Left kidney (tissue), 8 donors: ENCODE measurements at places on chromosomes 3 and 15. TPM values are rescaled to one million over a fixed set of nuclear protein-coding genes. Genes with fewer than 3 reads are reported as not detected.
A peak's percentile ranks its signal among the peaks of the same experiment; 100 is the strongest.

Gene PGBD4
- 2.6 TPM for polyA plus RNA-seq

Gene ARHGAP31
- polyA plus RNA-seq, result 12.4 TPM

Gene NPRL2
- 34.8 TPM for polyA plus RNA-seq

Gene U2SURP
- 201 TPM for polyA plus RNA-seq

Gene NOX5
- polyA plus RNA-seq, result 1.5 TPM

Gene GUCA1C
- polyA plus RNA-seq, result 0.52 TPM

Gene ENTPD3
- polyA plus RNA-seq, result 2.9 TPM

Gene CLDN11
- polyA plus RNA-seq, result 192 TPM

Gene SEC22A
- polyA plus RNA-seq, result 27.8 TPM

Gene CLSTN2
- polyA plus RNA-seq, result 2.0 TPM

DNA sequence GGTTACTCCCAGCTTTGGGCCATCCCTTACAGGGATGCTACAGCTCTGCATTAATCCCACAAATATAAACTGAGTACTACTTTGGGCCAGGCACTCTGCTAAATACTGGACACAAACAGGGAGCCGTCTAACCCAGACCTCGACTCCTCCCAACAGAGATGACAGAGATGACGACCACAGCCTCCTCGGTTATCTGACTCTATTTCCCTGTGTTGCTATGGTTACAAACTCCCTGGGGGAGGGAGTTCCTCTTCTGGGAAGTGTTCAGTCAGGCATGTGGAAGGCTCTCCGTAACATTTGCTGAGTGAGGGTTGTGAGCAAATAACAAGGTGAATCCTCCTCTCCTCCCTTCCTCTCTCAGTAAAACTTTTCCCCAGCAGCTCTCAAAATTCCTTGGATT, 6.7 kb upstream of the CMTM7 start:
- DNase-seq, result peak; percentile 85

DNA sequence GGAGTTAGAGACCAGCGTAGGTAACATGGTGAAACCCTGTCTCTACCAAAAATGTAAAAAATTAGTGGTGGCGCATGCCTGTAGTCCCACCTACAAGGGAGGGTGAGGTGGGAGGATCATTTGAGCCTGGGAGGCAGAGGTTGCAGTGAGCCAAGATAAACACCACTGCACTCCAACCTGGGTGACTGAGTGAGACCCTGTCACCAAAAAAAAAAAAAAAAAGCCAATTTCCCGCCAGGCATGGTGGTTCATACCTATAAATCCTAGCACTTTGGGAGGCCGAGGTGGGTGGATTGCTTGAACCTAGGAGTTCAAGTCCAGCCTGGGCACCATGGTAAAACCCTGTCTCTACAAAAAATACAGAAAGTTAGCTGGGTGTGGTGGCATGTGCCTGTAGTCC, 6.9 kb downstream of the CNOT10 start:
- DNase-seq, result no peak

GRCh38 chr3:48528754-48529153, 24.8 kb upstream of the SHISA5 start:
- no peak for DNase-seq

- no peak for DNase-seq
Observed at GRCh38 chr15:62972814-62973213, 69.7 kb upstream of the TPM1 start.

DNA sequence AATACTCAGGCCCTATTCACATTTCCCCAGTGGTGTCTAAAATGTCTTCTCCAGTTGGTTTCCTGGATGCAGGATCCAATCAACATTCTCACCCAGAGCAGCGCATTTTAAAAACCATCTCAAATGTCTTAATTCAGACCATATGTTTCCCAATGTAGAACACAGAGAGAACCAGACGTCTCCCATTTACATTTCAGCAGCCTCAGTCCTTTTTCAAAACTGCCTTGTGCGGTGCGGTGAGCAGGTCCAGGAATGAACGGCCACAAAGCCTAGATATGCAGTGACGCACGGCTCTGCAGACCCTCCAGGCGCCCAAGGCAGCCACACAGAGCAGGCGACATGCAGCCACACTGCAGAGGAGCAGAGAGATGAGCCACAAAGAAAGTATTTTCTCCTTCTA, 66.1 kb upstream of the MEX3B start:
- no peak for DNase-seq

DNA sequence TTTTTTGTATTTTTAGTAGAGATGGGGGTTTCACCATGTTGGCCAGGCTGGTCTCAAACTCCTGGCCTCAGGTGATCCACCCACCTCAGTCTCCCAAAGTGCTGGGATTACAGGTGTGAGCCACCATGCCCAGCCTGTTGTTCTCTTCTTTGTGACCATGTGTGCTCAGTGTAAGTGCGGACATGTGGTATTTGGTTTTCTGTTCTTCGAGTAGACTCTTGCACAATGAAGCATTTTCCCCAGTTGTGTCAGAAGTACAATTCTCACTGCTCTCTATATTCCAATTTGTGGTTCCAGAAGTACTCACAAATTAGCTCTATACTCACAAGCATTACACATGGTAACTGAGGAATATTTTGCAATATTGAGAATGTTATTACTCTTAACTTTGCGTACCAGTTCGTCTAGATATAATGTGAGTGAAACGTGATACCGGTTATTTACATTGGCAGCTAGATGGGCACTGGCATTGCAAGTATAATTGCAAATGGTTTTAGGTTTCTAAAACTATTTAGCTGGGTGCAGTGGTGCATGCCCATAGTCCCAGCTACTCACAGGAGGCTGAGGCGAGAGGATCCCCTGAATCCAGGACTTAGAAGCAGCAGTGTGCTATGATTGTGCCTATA, 34.2 kb upstream of the MTMR14 start:
- DNase-seq, result peak; percentile 3

GRCh38 chr15:28068930-28069329, 30.2 kb downstream of the OCA2 start:
- no peak for DNase-seq

DNA sequence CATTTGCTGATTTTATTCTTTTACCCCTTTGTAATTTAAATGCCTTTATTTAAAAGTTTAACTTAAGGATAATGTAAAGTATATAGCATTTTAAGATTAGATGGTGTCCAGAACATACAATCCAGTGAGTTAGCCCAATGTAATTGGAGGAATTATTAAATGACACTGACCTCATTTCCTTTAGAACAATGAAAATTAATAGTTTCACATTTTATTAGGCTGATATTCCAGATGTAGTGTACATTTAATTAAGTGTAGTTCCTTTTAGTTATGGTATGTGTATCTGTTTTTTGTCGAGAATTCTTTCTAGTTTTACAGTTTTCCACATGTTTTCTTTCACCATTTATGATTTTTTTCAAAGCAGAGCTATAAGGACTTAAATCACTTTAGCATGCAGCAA, 75.8 kb downstream of the RSRC1 start:
- peak; percentile 5 for DNase-seq

- DNase-seq, result no peak
Observed at GRCh38 chr3:30248423-30248822, 358.0 kb upstream of the TGFBR2 start.

GRCh38 chr15:35784745-35785144, 238.8 kb upstream of the DPH6 start:
- no peak for DNase-seq

DNA sequence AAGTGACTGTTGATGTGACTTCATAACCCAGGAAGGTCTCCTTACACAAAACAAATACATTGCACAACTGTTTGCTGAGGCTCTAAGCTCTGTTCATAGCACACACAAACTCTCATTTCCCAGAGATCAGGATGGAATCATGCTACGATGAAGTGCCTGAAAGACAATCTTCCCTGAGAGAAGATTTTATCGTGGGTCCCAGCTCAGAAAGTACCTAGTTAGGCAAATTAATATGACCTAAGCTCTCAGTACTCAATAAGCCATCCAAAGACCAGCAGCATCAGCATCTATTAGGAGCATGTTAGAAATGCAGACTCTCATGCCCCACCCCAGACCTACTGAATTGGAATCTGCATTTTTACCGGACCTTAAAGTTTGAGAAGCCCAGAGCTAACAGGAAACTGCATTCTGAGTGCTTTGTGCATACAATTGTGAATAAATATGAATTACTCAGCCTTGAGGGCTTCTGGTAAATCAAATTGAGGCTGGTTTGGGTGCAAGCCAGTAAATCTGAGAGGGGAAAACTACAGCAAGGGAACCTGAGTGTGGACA, 161.5 kb upstream of the C2CD4B start:
- no peak for DNase-seq

GRCh38 chr3:119145500-119146167, at the start of gene TEX55:
TEX55 (plus strand) TSS chr3:119146165; CDS start chr3:119146190, 25 bp downstream.
- DNase-seq, result peak; percentile 34

DNA sequence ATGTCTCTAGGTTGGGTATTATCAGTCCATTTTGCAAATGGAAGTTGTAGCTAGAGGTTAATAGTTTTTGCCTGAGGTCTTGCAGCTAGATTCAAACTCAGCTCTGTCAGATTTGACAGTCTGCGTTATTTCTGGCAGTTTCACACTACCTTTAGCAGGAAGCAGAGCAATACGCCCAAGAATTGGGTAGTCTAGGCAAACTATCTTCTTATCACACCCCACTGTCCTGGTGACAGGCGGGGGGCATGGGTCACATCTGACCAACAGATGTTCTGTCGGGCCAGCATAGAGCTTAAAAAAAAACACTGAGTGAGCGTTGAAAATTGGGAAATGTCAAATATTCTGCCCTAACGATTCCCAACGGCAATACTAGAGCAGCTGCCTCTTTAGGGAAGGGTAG, 5.7 kb downstream of the GPR160 start:
- no peak for DNase-seq

DNA sequence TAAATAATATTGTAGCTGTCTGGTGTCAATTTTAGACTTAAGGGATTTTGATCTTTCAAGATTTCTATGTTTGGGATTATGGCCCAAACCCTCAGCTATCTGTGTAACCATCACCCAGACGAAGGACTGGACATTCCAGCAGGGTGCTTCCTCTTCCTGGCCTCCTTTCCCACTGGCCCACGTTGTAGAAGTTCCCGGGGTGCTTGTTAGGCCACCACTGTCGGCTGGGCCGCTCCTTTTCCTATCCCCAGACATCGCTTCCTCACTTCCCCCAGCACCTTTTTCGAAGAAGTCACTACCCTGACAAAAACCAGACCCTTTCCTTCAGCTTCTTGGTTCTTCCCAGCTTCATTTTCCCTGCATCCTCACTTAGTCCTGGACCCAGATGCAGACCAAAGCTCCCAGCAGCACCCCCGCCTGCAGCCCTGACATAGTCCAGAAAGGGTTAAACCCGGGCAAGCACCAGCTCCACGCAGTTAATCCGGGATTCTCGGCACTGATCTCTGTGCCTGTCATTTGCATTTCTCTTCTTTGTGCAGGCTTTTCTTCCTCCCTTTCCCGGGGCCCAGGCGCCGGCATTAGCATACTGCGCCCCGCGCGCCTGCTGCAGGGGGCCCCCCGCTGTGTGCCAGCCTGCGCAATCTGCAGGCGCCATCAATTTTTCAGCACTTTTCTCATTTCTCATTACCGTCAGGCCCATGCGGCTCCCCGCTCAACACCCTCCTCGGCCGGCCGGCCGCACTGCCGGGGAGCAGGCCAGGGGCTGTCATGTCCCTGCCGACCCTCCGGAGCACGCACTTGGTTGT, 90.6 kb downstream of the ZNF621 start:
- peak; percentile 19 for DNase-seq

- DNase-seq, result no peak
Observed at GRCh38 chr3:145936971-145937370, 224.0 kb downstream of the PLOD2 start.

- no peak for DNase-seq
Observed at GRCh38 chr3:185537369-185537970, 14.9 kb downstream of the LIPH start.

DNA sequence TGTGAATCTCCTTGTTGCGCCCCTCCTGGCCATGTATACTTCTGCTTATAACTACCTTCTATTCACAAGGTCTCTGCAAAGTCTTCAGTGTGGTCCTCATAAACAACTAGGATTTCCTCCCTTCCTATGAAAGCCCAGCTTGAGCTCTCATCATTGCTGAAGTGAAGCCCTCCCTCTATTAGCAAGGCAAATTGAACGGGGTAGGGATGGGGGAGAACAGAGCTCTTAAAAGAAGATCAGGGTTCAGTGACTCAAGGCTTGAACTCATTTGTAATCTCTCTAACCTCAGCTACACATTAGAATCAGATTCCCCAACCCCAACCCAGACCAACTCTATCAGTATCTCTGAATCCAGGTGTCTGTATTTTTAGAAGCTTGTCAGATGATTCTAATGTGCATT, 88.3 kb upstream of the ST8SIA2 start:
- DNase-seq, result no peak

GRCh38 chr3:20317616-20318015, 131.6 kb upstream of the SGO1 start:
- no peak for DNase-seq
